ENCODE measurements at places on chromosomes 7 and 10.

DNA sequence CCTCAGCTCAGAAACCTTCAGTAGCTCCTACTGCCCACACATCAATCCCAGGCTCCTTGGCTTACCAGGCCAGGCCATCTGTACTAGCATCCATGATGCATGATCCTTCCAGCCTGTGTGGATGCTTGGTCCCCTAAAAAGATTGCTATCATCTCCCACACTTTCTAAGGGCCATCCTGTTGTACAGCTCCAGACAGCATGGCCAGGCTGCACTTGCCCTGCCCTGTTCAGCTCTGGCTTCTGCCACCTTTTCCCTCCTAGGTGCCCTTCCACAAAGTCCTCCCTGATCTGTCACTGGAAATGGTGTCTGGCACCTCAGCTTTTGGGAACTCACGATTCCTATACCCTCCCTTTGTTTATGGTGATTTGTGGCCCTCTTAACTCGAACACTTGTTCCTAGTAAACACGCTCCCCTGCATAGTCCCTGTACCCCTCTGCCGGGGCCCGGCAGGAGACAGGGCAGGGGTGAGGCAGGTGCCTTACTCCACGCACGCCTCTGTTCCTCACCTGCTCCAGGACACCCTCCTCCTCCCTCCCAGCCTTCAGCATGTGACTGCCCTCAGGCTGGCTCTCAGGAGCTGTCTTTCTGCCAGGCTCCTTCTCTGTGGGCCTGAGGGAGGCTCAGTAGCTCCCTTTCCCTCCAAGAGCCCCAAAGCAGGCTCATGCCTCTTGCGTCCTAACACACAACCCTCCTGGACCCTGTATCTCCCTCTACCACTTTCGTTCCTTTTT is 71.8 kb downstream of the CDH23 start:
- ATAC-seq: no peak

DNA sequence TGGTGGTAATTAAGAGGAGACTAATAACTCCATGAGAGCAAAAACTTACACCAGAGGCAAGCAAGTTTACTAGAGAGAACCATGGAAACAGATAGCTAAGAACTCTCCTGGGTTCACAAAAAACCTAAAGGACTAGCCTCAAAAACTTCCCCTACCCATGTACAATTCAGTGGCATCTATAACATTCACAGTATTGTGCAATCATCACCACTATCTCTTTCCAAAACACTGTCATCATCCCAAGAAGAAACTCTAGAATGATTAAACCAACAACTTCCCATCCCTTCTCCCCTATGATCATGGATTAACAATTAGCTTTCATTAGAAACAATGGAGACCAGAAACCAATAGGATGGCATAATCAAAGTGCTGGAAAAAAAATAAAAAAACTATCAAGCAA is 1038.3 kb downstream of the LRMDA start:
- no peak for ATAC-seq

DNA sequence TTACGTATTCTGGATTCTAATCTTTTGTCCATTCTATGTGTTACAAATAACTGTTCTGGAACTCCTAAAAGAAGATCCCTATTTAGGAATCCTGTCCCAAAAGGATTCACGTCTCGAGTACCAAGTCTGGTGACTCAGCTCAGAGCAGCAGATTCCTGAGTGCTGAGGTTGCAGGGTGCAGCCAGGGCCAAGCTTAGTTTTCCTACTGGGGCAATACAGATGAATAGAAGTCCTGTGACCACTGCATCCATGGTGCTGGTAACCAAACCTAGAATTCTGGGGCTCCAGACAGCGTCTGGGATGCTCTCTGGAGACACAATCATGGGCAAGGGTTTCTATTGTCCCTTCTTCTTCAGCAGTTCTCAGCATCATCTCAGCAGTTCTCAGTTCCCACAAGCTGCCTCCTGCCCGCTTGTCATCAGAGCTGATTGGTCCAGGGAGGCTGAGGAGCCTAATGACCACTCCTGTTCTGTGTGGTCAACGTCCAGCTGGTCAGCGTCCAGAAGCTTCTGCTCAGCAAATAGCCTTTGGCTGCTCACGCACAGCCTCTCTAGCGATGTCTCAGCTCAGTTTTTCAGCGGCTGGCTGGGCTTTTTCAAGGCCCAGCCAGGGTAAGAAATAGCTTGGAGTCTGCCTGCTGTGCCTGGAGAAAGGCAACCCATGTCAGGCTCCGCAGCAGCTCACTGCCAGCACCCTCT is 50.4 kb upstream of the C7orf33 start:
- ATAC-seq: peak; percentile 53

DNA sequence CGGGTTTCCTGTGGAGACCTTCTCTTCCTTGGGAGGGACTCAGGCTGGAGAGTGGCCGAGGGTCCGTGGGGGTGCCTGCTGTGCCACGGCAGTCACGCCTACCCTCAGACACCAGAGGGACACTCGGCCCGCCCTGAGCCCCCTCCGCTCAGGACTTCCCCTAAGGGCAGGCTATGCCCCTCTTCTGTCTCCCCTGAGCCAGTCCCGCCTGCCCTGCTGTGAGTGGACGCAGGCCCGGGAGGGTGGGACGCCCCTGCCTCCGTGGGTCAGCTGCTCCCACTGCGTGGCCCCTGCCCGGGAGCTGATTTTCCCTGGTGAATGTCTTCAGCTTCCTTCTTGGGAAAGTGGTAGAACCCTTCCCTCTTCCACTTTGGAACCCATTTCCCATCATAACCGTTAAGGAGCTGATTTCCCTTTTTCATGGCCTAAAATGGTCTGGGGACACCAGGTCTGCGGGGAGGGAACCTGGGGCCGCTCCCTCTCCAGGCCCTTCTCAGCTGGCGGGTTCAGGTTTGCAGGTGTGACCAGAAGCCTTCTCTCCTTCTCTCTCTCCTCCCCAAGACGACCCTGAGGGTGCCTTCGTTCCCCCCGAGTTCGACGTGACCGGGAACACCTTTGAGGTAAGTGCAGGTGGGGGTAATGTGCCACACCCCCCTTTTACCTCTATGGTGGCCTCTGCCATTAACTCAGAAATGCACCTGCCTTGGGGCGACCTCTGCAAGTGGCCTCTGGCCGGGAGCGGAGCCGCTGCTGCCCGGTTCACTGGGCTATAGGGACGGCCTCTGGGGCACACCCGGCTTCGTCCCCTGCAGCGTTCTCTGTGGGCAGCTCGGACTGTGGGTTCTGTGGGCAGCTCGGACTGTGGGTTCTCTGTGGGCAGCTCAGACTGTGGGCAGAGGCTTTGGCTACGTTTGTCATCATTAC is 7.9 kb downstream of the KNDC1 start:
- ATAC-seq: no peak

GRCh38 chr10:78328592-78329404 is 295.1 kb downstream of the RPS24 start:
- ATAC-seq: no peak

GRCh38 chr10:131819241-131820072 is 81.4 kb upstream of the PPP2R2D start:
- ATAC-seq: no peak

DNA sequence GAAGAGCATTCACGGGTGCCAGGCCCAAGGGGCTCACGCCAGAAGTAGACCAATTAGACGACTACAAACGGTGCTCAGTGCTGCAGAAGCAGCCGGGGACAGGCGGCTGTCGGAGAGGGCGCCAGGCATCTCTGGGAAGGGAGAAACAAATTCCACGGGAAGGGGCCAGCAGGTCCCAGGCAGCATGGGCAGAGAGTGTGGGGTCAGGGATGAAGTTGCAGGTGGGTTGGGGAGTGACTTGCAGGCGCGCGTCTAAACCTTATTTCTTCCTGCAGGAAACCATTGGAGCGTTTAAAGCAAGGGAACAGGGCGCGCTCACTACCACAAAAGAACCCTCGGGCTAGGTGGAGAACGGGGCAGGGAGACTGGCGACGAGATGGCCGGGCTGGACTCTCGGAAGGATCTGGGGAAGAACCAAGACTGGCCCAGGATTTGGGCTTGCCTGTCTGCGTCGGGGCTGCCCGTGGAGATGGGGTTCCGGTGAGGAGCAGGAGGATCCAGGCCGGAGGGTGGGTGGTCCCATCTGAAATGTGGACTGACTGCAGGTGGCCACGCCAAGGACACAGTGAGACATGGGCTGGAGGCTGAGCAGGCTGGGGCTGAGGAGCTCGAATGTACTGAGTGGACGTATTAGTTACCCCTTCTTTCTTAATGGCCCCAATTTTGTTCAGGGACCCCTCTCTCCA is 116.3 kb upstream of the DIP2C start:
- ATAC-seq: no peak

DNA sequence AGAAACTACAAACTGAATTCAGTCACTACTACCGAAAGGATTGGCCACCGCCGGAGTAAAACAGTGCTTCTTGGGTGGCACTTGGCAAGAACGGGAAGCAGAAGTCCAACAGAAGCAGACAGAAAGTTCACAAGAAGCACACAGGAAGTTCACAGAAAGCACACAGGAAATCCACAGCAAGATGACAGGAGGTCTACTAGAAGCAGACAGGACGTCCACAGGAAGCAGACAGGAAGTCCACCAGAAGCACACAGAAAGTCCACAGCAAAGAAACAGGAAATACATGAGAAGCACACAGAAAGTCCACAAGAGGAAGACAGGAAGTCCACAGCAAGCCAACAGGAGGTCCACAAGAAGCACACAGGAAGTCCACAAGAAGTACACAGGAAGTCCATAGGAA is 399.2 kb upstream of the AUTS2 start:
- no peak for ATAC-seq

DNA sequence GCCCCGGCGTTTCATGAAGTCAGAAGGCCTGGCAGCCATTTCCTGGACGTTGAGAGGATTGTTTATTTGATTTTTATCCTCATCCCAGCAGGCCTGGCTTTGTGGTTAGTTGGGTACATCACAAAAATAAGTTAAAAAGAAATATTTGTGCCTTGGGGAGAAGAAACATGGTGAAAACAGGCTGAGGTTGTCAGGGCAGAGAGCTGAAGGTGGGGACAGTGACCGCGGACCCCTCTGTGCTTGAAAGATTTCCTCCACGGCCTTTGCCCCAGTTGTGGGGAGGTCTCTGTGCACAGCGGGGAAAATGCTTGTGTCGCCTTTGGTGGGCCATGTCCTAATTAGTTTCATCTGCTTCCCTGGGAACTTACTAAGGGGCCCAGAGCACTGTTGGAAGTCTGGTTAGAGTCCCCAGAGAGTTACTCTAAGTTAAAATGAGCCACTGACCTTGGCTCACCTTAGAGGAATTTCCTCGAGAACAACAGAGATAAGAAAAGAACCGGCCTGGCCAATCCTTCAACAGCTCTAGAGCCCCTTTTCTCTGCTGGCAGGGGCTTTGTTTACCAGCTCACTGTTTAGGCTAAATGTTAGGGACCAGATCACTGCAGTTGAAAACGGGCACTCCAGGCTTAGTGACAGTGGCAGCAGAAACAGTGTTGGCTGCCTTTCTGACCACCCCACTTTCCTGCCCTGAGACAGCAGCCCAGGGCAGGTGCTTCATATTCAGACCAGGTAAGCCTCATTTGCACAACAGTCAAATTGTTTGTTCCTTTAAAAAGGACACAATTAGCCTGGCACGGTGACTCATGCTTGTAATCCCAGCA is 37.9 kb downstream of the CRCP start:
- ATAC-seq: no peak

DNA sequence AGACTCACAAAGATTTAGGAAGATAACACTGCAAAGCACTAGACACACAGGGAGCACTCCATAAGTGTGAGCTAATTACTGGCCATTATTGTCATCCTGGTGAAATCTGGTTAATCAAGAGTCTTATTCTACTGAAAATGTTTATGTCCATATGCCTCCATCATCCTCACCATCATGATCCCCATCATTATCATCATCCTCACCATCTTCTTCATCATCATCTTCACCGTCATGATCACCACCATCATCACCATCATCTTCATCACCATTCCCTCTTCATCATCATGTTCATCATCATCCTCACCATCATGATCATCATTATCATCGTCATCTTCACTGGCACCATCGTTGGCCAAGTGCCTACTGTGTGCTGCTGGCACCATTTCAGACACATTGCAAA is 76.3 kb upstream of the CARD11 start:
- ATAC-seq: no peak

DNA sequence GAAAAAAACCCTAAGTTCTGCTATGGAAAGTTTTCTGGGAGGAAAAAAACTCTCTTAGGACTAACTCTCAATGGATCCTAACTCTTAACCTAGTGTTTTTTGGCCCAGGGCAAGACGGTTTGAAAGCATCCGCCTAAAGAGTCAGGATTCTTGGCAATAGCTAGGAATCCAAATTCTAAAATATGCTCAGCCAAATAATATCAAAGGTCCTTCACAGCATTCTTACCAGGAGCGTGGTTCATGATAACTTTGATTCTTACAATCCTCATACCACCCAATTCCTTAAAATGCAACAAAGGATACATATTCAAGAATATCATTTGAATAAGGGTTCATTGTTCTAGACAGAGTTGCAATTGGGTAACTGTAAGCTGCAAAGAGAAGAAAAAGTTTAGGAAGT is 21.3 kb downstream of the CPA1 start:
- ATAC-seq: no peak

DNA sequence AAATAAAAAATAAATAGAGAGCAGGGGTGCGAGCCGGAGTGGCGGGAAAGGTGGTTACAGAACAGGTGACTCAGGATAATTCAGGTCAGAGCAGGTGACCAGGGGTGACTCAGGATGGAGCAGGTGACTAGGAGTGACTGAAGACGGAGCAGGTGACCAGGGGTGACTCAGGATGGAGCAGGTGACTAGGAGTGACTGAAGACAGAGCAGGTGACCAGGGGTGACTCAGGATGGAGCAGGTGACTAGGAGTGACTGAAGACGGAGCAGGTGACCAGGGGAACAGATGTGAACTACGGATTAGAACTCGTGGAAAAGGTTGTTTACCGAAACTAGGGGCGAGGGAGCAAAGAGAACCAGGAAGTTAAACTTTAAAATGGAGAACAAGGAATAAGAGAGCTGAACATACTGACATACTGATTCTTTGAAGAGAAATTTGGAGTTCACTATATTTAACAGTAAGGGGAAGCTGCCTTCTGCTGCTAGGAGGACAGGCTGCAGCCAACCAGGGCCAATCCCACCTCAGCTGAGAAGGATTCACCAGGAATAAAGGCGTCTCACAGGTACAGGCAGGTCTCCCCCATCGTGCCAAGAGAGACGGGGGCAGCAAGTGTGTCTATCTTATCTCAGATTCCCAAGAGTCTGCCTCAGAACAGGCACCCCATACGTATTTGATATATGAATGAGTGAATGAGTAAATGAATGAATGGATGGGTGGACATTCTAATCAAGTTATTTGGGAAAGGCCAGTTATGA is 101.3 kb downstream of the CPXM2 start:
- ATAC-seq: peak; percentile 59

Measured in esophagus mucosa (tissue), 1 donor.